Skin of body (tissue), 3 donors: ENCODE measurements at places on chromosomes 3 and 15.
A peak's percentile ranks its signal among the peaks of the same experiment; 100 is the strongest.

DNA sequence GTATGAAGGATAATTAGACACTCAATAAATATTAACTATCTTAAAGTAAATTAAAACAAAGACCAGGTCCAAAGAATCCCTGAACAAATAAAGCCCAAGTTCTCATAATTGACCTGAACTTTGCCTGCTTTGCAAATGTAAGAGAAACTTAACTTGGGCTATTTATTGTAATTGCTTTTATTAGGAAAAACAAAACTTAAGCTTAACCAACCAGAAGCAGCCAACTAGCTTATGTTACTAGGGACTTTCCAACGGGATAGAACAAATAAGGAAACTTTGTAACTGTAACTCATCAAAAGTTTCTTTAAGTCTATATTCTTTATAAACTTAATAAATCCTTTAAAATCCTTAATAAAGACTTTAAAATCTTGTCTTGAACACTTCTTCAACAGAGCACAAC, 48.4 kb downstream of the C3orf38 start:
- no peak for DNase-seq

- no peak for DNase-seq
These were observed 86.3 kb downstream of the PDZRN3 start for GRCh38 chr3:73538486-73538885.

GRCh38 chr3:13836658-13837587, 42.9 kb downstream of the WNT7A start:
- DNase-seq = no peak

DNA sequence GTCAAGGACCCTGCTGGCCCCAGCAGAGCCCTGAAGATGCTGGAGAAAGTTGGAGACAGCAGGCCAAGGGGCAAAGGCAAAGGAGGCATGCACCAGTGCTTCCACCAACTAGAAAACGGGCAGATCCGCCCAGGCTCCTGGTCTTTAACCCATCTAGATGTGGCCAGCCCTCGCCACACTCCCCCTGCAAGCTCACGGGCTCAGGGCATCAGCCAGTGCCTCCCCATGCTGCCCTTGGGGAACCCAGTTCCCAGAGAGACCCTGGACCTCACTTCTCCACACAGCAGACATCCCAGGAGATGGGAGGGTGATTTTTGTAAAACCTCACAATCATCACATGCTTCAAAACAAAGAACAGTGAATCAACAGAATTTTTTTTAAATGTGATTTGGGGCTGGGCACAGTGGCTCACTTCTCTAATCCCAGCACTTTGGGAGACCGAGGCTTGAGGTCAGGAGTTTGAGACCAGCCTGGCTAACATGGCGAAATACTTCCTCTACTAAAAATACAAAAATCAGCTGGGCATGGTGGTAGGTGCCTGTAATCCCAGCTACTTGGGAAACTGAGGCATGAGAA, 24.5 kb downstream of the CYFIP1 start:
- no peak for DNase-seq

GRCh38 chr15:56835718-56836171, 82.7 kb upstream of the TCF12 start:
- peak; percentile 37 for DNase-seq

GRCh38 chr3:24508423-24508839, 13.8 kb upstream of the THRB start:
- peak; percentile 29 for DNase-seq

DNA sequence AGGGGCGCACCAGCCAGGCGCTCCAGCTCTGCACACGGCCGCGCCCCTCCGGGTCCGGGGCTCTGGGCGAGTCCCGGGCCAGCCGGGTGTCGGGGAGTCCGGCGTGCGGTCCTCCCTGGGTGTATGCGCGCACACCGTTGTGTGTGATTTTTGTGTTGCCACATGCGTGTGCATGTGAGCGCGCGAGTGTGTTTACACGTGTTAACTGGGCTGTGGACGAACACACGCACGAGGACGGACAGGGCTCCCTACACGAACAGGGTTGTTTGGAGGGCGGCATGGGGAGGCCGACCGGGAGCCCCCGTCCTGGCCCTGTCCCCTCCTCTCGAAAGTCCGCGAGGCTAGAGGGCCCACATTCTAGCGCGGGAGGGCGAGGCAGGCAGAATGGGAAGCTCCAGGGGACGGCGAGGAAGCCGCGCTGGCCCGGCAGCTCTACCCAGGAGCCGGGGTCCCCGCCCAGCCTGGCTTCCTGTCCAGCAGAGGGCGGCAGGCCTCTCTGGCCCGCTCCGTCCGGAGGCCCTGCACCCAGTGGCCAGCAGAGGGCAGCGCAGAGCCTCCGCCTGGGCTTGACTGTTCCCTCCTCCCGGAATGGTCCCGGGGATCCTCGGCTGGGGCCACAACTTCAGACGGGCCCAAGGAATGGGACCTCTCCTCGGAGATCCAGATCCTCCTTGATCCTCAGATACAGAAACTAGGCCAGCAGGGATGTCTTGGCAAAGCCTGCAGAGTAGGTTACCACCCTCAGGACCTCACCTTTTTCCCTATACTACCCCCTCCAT, 611 bp upstream of the LINGO1 start:
- DNase-seq = peak; percentile 59

GRCh38 chr3:119069725-119070124, 35.1 kb upstream of the IGSF11 start:
- no peak for DNase-seq

DNA sequence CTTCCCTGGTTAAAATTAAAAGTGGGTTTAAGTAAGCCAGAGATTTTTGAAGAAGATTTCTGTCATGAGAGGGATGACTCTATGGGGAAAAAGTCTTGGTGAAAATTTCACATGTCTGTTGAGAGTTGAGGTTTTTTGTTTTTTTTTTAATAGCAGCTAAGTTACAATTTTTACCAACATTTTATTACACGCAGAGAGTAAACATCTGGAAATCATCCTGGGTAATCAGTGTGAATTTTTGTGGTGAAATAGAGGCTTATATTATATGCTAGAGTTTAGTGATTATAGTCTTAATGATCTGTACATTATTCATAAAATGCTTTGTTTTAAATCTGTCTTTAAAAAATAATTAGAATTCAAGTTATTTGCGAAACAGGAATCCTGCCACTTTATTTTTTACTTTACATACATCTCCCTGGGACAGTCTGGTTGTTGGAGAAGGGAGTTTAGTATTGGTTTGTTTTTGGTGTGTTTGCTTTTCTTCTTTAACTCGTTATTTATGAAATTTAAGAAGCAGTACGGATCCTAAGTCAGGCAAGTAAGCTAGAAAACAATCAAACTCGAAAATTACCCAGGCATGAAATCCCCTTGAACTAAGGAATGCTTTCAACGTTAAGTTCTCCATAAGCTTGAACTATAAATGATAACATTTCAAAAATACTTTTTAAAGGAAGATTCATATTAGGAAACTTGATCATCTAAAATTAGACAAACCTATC, 143.4 kb upstream of the TSC22D2 start:
- DNase-seq = peak; percentile 80

GRCh38 chr15:90035095-90035839, 34.1 kb downstream of the ZNF710 start:
- no peak for DNase-seq

DNA sequence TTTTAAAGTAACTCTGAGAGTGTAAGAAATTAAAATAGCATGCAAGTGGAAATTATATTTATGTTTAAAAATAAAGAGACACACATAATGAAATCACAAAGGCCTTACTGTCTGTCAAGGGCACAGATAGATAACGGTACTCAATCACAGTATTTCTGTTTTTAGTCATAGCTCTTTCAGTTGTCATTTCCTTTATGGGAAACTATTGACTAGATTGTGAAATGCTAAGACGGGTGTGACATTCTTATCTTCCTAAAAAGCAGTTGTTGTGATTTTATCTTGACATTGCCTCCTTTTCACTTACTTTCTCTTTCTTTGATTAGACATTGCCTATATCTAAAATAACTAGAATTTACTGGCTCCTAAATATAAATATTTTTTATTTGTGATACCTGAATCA, 100.1 kb upstream of the PLSCR5 start:
- DNase-seq = no peak

DNA sequence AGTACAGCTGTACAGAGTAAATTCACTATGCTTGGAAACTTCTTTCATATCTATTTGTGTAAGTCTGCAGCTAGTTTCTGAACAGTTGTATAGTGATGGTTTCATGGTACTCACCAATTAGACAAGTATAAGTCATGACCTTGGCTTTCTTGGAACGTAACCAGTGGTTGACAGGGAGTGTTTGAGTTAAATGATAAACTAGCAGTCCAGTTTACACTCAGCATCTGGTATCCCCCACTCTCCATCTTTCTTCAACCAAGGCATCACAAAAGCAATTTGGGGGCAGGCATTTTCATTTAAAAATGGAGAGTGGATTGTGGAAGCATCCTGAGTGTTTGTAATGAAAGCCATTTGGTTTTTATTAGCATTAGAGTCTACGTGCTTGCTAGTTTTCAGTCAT, 26.0 kb downstream of the MME start:
- no peak for DNase-seq
